Fibroblast of upper back skin (primary cell): ENCODE measurements at places on chromosomes 11 and 22.

DNA sequence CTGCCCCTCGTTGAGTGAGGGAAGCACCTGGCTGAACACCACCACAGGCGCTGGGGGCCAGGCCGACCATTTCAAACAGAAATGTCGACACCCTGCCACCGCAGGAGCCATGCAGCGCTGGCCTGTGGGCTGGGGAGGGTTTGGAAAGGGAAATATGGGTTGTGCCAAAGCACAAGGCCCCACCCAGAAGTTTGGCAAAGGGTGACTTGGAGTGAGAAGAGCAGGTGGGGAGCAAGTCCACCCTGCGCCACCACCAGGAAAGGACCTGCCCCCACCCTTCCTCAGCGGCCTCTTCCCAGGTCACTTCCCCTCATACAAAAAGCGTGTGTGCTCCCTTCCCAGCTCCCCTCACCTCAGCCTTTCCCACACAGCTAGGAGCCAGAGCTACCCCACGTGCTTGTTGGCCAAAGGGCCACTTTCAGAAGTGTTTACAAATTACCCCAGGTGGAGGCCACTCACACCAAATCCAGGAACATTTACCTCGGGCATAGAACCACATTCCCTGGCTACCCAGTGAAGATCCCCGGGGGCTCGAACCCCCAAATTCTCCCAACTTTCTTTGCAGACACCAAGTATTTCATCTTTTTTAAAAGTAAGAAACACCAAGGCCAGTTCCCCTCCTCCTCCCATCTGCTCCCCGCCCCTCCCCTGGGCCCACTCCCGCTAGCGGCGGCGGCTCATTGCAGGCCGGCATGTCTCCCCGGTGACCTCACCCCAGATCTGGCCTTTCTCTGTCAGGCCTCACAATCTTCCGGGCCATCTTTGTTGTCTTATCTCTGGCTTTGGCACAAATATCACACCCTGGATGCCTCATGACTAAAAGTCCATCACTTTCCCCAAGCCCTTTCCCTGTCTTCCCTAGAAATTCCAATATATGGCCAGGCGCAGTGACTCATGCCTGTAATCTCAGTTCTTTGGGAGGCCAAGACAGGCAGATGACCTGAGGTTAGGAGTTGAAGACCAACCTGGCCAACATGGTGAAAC lies 20.5 kb upstream of the SCGB1A1 start:
- peak; percentile 72 for DNase-seq

GRCh38 chr11:30510750-30511149 lies 75.4 kb downstream of the MPPED2 start:
- no peak for DNase-seq

GRCh38 chr11:2742611-2743426 lies 43.0 kb upstream of the KCNQ1OT1 start:
- no peak for DNase-seq

GRCh38 chr11:44785856-44786607 lies 59.3 kb downstream of the TSPAN18 start:
- DNase-seq, result no peak
